Fibroblast of the aortic adventitia (primary cell): ENCODE measurements at places on chromosomes 4 and X.

DNA sequence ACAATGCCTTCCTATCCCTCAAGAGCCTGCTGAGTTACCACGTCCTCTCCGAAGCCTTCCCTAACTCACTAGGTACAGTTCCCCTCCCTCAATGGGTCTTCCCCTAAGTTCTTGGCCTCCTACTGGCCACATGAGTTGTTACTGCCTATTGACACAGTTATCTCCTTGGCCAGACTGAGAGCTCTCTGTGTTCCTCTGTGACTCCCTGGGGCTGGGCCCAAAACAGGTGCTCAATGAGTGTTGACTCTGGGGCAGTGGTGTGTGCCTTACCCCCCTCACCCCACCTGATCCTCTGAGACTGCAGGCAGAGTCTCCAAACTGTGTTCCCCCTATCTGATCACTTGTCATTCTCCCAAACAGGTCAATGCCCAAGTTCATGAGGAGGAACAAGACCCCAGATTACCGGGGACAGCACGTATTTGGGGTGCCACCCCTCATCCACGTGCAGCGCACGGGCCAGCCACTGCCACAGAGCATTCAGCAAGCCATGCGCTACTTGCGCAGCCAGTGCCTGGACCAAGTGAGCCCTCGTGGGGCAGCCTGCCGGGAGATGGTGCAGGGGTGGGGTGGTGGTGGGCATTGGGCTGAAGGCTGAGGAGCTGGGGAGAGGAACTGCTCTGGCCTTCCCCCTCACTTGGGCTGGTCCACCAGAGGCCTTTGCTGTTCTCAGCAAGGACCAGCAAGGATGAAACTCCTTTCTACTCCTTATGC lies 72.6 kb downstream of the STARD8 start:
- DNase-seq, result no peak

DNA sequence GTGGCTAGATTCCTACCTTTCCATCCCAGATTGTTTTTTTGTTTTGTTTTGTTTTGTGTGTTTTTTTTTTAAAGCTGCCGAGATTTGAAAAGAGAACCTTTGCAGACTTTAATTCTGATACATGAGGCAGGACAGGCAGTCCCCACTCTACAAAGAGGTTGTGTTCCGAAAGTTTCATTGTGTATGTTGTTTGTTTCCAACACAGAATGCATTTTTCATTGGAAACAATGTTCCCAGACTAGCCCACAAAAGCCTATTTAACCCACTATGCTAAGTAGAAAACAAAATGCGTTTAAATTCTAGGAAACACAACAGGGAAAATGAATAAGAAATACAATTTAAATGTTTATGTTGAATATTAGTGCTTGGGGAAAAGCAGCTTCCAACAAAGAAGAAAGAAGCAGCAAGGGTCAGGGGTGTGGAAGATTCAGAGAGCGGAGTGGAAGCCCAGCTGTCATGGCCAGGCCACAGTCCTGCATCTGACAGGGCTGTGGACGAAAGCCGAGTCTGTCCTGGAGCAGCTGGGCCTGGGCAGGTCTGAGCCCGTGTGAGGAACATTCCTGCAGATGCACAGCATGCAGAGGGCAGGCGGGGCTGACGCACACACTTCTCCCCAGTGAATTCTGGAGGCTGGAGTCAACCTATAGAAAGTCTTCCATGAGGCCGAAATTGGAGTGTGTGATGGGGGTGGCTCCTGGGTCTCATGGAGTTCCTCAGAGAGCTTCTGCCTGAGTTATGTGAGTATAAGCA lies 12.4 kb upstream of the SETD7 start:
- DNase-seq, result no peak

DNA sequence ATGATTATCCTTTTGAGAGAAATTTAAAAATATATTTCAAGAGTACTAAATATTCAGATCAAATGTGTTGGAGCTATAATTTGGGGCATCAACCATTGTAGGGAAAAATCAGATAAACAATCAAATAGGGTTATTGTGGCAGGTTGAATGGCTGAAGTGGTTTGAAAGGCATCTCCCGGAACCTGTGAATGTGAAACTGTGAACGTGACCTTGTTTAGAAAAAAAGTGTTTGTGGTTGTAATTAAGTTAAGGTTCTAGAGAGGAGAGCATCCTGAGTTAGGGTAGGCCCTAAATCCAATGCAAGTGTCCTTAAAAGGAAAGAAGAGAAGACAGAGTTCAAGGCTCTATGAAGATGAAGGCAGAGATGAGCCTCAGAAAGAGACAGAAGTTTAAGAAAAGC lies 37.4 kb downstream of the ADGRA3 start:
- DNase-seq, result no peak

DNA sequence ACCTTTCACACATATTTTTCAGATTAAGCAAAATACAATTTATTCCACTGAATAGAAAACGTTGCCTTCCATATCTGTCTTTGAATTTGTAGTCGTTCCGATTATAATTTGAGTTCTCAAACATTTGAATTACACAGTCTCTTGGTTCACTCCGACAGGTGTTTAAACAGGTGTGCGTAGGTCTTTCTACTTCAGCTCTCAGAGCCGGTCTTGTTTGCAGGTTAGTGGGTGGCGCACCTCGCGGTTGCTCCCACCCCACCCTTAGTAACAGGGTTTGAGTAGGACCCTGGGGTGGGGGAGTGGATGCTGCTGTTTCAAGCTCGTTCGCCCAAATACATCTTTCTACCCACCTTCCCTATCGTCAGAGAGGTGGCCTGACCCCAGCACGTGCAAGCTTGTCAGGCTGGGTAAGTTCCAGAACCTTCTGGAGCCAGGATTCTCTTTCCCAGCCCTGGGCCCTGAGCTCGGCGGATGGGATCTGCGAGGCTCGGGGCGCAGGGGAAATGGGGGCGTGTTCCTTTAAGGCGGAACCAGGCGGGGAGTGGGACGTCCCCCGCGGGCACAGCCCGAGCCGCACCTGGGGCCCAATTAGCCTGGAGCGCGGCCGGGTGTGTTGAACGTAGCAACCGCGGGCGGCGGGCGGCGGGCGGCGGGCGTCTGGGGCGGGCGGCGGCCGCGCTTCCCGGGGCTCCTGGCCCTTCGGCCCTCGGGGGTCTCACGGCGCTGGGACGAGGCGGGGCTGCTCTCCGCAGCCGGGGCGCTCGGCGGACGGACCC lies at the start of gene FAM149A:
Gene FAM149A (plus strand): TSS at position 591 of the 776 bp plus-strand sequence.
- no peak for DNase-seq

GRCh38 chrX:5236096-5236495 lies 992.6 kb downstream of the NLGN4X start:
- DNase-seq, result no peak
